ENCODE measurements at places on chromosomes 2 and 18. TPM values are rescaled to one million over a fixed set of nuclear protein-coding genes. Genes with fewer than 3 reads are reported as not detected.

The KCNG2 gene
- 1.9 TPM for total RNA-seq

The IL1B gene
- 0.45 TPM for total RNA-seq

The HOXD13 gene
- not detected for total RNA-seq

The ERFE gene
- 4.2 TPM for total RNA-seq

The G6PC2 gene
- total RNA-seq: not detected

The CACNB4 gene
- total RNA-seq: 0.15 TPM

The ADAM23 gene
- 5.5 TPM for total RNA-seq

The SGO2 gene
- 23.2 TPM for total RNA-seq

The FMNL2 gene
- total RNA-seq: 12.6 TPM

The LAMA1 gene
- 6.2 TPM for total RNA-seq

The FSIP2 gene
- total RNA-seq: under 0.01 TPM

The FBXO36 gene
- 4.2 TPM for total RNA-seq

The SERPINB4 gene
- total RNA-seq: not detected

The CCDC93 gene
- total RNA-seq: 5.9 TPM

The AGXT gene
- total RNA-seq: not detected

The TMEFF2 gene
- total RNA-seq: 19.3 TPM

The MEIS1 gene
- total RNA-seq: 44.3 TPM

The WNT10A gene
- not detected for total RNA-seq

The NCKAP5 gene
- total RNA-seq: under 0.01 TPM

The TTC21B gene
- total RNA-seq: 7.4 TPM

The STARD6 gene
- total RNA-seq: 0.15 TPM

The NEUROD1 gene
- not detected for total RNA-seq

The PXDN gene
- 153 TPM for total RNA-seq

The CHST10 gene
- total RNA-seq: 19.3 TPM

The DNAJC5G gene
- total RNA-seq: not detected

The MBD2 gene
- 14.1 TPM for total RNA-seq

The FRZB gene
- total RNA-seq: 1.2 TPM

The LYG2 gene
- not detected for total RNA-seq

The MARCHF4 gene
- 1.2 TPM for total RNA-seq

The ADGRF3 gene
- not detected for total RNA-seq

The CYB5A gene
- 121 TPM for total RNA-seq

The ALPI gene
- total RNA-seq: not detected

The CPLX4 gene
- not detected for total RNA-seq

The RUFY4 gene
- total RNA-seq: not detected

The TUBA4B gene
- total RNA-seq: not detected

The KCNS3 gene
- total RNA-seq: 2.7 TPM

The SATB2 gene
- total RNA-seq: 2.5 TPM

The CIDEA gene
- 0.84 TPM for total RNA-seq

The AKAIN1 gene
- total RNA-seq: not detected

Measured in bronchus fibroblast of lung (primary cell).